SJSA1 (cell line): ENCODE measurements at places on chromosomes 6 and 20. TPM values are rescaled to one million over a fixed set of nuclear protein-coding genes. Genes with fewer than 3 reads are reported as not detected.

Gene R3HDML
- not detected in 2 replicates for total RNA-seq

Gene PERP
- 42.4 TPM in 2 replicates for total RNA-seq

Gene TENT5A
- 12.0 and 12.8 TPM in 2 replicates for total RNA-seq

- H3K27me3 ChIP-seq: 0 out of 2 replicates have a peak, but pooled peaks cover 4% of the 10 kb centered on the region
- peak; percentile 52 for DNase-seq
- H3K27ac ChIP-seq: no peak overlapping the region
- H3K4me1 ChIP-seq: peaks cover 8% of the 10 kb centered on the region
- peak overlapping the region; percentile 19 for H3K4me3 ChIP-seq
- H3K36me3 ChIP-seq: 0 out of 2 replicates have a peak, but pooled peaks cover 4% of the 10 kb centered on the region
Measured at GRCh38 chr20:37406010-37406998, 60.4 kb downstream of the SRC start.

GRCh38 chr6:139373928-139374356 lies 506 bp downstream of the CITED2 start:
- H3K36me3 ChIP-seq: peaks cover 41% of the 10 kb centered on the region
- no peak for DNase-seq
- peak overlapping the region; percentile 89 for H3K27ac ChIP-seq
- no peaks in the 10 kb centered on the region for H3K27me3 ChIP-seq
- peaks cover 35% of the 10 kb centered on the region for H3K4me1 ChIP-seq

GRCh38 chr6:169763308-169763707 lies 11.9 kb downstream of the ERMARD start:
- DNase-seq: no peak
- H3K4me3 ChIP-seq: no peak overlapping the region
- H3K27ac ChIP-seq: no peak overlapping the region
- H3K36me3 ChIP-seq: no peaks in the 10 kb centered on the region; the same call in 1 of the 2 replicates
- no peaks in the 10 kb centered on the region for H3K27me3 ChIP-seq
- H3K4me1 ChIP-seq: peaks cover 13% of the 10 kb centered on the region

DNA sequence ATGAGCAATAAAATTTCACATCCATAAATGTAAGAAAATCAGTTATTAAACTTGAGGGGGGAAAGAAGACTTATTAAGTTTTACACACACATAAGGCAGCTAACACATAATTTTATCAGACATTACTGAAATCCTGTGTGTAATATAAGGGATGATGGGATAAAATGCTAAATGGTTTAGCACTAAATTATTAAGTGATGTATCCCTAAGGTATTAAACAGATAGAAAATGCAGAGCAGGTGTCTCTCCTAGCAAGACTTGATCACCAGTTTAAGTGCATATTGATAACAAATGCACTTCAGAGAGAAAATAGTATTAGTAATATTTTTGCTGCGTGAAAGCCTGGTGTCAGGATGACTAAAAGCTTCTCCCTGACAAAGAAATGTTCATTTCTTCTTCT lies 172.8 kb upstream of the ZFP64 start:
- H3K36me3 ChIP-seq: no peaks in the 10 kb centered on the region
- DNase-seq: no peak
- H3K27me3 ChIP-seq: 0 out of 2 replicates have a peak, but pooled peaks cover 2% of the 10 kb centered on the region
- H3K27ac ChIP-seq: no peak overlapping the region
- H3K4me3 ChIP-seq: no peak overlapping the region

DNA sequence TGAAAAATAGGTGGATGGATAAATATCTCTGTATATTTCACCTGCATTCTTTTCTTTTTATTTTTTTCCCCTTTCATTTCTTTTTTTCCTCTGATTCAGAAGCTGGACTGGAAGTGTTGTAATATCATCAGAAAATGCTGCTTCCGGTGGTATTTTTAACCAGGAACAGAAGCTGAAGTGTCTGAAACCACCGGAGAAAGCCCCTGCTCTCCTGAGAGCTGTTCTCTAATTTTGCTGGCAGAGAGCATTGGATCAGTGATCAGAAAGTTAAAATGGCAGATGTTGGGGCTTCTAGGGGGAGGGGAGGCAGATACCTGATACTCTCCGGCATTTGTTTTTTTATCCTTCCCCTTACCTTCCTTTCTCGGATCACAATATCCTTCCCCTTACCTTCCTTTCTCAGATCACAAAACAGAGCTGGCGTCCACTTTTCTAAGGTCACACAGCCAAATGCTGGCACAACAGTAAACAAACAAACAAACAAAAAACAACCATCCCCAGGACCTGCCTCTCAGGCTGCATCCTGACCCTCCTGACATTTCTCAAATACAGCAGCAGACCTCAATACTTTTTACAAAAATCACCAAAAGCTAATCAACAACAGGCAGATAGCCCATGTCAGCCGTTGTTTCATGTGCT lies 143.2 kb upstream of the ZNF217 start:
- H3K27me3 ChIP-seq: no peaks in the 10 kb centered on the region
- H3K27ac ChIP-seq: peak overlapping the region; percentile 83
- no peak overlapping the region for H3K4me3 ChIP-seq
- peaks cover 58% of the 10 kb centered on the region for H3K4me1 ChIP-seq
- H3K36me3 ChIP-seq: no peaks in the 10 kb centered on the region
- DNase-seq: peak; percentile 42

GRCh38 chr6:132498638-132499037 lies 14.3 kb downstream of the STX7 start:
- H3K36me3 ChIP-seq: peaks cover 30% of the 10 kb centered on the region
- no peaks in the 10 kb centered on the region for H3K27me3 ChIP-seq
- no peak overlapping the region for H3K27ac ChIP-seq
- H3K4me1 ChIP-seq: no peaks in the 10 kb centered on the region
- no peak overlapping the region for H3K4me3 ChIP-seq

DNA sequence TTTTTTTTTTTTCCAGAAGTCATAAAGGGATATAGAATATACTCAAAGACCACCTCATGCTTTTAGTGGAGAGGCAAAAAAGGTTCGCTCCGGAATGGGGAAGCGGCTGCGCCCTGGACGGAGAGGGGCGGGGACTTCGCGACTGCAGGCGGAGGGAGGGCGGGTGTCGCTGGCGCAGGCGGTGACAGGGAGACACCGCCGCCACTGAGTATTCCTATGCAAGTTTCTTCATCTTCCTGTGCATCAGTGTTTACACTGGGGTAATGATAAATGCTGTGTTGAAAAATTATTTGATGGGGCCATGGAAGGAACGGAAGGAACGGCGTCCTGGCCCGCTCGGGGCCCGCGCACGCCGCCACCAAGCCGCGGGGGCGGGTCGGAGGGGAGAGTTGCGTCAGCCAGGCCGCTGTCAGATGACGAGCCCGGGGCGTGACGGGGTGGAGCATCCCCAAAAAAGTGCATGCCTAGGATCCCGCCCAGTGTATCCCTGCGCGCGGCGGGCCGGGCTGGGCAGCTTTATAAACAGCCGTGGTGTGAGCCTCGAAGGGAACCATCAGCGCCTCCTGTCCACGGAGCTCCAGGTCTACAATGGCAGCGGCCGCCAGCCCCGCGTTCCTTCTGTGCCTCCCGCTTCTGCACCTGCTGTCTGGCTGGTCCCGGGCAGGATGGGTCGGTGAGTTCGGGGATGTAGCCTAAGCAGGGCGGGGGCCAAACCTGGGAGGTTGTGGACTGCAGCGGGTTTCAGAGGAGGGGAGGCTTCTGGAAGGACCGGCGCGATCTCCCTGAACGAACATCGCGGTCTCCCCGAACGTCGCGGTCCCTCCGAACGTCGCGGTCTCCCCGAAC lies at the start of gene ULBP1:
TSS of gene ULBP1 (plus strand) at position 482 of the 846 bp plus-strand sequence. CDS start at position 589, 107 bp downstream.
- peaks cover 22% of the 10 kb centered on the region for H3K4me1 ChIP-seq
- peaks cover 42% of the 10 kb centered on the region for H3K27me3 ChIP-seq
- H3K4me3 ChIP-seq: peak within 1 kb of the TSS; percentile 30
- H3K27ac ChIP-seq: no peak within 1 kb of the TSS
- H3K36me3 ChIP-seq: no peaks in the 10 kb centered on the region
- DNase-seq: peak; percentile 59

- DNase-seq: no peak
- no peak overlapping the region for H3K4me3 ChIP-seq
- 0 out of 2 replicates have a peak, but pooled peaks cover 3% of the 10 kb centered on the region for H3K4me1 ChIP-seq
- no peak overlapping the region for H3K27ac ChIP-seq
- no peaks in the 10 kb centered on the region for H3K27me3 ChIP-seq
Measured at GRCh38 chr6:112284603-112285002, 30.2 kb upstream of the LAMA4 start.

DNA sequence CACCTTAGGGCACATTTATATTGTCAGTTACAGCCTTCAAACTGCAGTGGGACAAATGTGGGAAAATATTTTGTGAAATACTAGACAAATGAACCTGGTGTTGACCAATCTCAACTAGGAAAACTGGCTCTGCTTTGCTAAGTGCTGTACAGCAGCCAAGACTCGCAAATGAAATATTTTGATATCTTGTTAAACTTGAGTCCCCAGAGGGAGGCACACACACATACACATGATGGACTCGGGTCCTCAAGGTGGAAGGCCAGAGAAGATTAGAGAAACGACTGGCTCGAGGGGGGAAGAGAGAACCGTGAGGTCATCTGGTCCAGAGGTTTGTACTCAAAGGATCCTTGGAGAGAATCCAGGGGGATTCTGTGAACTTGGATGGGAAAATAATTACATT lies 67.3 kb upstream of the JAG1 start:
- DNase-seq: no peak
- no peak overlapping the region for H3K4me3 ChIP-seq
- no peak overlapping the region for H3K27ac ChIP-seq
- H3K4me1 ChIP-seq: peaks cover 14% of the 10 kb centered on the region

GRCh38 chr6:3269281-3269975 lies 10.7 kb downstream of the PSMG4 start:
- H3K27ac ChIP-seq: no peak overlapping the region
- H3K36me3 ChIP-seq: peaks cover 58% of the 10 kb centered on the region
- no peaks in the 10 kb centered on the region for H3K27me3 ChIP-seq
- no peak overlapping the region for H3K4me3 ChIP-seq
- H3K4me1 ChIP-seq: no peaks in the 10 kb centered on the region

DNA sequence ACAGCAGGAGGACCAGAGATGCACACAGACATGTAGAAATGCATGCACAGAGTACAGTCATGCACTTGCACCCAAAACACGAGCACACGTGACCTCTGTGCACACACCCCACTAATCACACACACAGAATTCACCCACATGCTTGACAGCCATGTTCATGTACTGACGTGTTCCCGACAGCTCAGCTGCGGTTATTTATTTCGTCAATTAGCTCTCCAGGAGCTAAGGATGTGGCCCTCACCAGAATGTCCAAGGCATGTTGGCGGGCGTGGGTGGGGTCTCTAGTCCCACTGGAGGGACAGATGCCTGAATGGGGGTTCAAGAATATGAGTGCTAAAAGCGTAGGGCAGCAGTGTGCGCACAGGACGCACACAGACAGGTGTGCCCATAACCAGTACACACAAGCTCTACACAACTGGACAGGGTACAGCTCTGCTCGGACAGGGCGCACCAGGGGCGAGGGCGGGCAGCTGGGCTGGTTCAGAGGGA lies 571 bp upstream of the PRPF6 start:
- H3K4me1 ChIP-seq: peaks cover 35% of the 10 kb centered on the region
- no peak overlapping the region for H3K27ac ChIP-seq

DNA sequence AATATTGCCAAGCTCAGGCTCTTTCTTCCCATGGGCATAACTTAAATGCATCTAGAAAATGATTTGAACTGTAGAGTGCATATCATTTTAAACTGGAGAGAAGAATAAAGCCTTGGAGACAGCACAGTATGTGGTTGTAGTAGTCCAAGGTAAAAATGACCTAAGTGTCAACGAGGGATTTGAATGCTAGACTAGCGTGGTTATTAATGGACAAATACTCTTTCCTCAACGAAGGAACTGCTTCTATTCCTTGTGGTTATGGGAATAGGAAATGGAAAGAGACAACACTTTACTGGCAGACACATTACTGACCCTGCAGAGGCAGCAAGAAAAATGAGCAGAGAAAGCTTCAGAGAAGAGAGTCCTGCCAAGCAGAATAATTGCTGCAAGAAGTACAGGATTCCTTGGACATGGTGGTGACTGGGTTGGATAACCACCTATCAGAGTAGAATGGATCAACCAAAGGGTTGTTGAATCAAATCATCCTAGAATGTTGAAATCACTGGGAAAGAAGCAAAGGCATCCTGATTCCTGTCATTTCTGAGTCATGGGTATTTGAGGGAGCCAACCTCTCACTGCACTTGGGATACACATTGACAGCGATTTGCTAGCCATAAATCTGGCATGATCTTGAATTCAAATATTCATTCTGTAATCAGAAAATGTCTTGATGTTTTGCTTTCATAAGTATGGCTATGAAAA lies 258.1 kb upstream of the EPHA7 start:
- no peaks in the 10 kb centered on the region for H3K36me3 ChIP-seq
- no peaks in the 10 kb centered on the region for H3K4me1 ChIP-seq
- H3K27ac ChIP-seq: no peak overlapping the region
- H3K4me3 ChIP-seq: no peak overlapping the region
- no peak for DNase-seq
- H3K27me3 ChIP-seq: no peaks in the 10 kb centered on the region

GRCh38 chr6:9039258-9039657 lies 603.9 kb upstream of the SLC35B3 start:
- H3K27ac ChIP-seq: no peak overlapping the region
- DNase-seq: no peak
- H3K27me3 ChIP-seq: no peaks in the 10 kb centered on the region

DNA sequence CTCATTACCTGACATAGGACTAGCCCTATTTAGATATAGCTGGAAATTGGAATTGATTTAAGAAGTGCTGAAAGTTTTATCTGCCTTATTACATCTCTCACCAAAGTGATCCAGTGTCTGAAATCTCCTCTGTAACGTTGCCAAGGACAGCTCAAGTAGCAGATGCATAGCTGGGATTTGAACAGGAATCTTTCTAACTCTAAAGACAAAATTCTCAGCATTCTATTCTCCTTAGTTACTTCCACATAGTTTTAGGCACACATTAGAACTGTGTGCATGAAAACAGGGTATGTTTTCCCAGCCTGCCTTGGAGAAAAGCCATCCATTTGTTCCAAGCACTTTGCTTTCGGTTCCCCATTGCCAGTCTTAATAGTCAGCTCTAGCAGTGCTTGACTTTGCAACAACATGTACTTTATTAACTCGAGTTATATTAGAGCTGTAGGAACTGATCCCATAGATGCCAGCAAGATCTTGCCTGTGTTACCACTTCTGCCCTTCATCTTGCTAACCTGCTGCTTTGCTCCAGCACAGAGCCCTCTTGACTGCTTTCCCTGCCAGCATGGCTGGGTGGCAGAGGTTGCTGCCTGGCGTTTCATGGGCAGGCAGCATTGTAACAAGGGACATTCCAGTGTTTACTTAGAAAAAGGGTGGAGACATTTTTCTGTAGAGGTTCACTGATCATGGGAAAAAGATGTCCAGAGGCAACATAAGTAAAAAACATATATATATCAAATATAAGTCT lies 56.1 kb upstream of the STMND1 start:
- DNase-seq: no peak
- no peaks in the 10 kb centered on the region for H3K36me3 ChIP-seq
- peaks cover 30% of the 10 kb centered on the region for H3K4me1 ChIP-seq
- peak overlapping the region; percentile 6; the same call in 1 of the 2 replicates for H3K4me3 ChIP-seq

DNA sequence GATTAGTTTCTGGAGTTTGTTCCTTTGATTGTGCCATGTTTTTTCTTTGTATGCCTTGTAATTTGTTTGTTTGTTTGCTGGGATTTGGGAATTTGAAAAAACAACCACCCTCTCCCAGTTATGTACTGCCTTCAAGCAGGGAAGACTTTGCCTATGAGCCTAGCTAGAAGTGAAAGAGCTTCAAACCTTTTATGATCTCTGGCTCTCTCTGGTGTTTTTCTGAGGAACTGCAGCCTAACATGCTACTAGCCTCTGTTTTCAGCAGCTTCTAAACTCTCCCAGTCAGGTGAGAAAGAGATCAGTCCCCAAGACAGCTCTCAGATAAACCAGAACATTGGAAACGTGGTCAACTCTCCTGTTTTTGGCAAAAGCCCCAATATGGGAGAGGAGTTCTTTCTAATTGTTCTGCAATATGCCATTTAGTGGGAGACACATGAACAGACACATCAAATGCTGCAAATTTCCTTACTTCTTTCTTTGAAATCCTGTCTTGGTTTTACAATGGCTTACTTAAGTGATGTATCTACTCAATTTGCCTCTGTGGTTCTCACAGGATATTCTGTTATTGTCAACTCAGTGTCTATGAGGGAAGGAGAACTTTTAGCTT lies 58.9 kb upstream of the SERINC1 start:
- H3K27ac ChIP-seq: no peak overlapping the region
- H3K4me1 ChIP-seq: no peaks in the 10 kb centered on the region
- no peaks in the 10 kb centered on the region; the same call in 1 of the 2 replicates for H3K27me3 ChIP-seq
- no peaks in the 10 kb centered on the region for H3K36me3 ChIP-seq
- no peak overlapping the region for H3K4me3 ChIP-seq
